HepG2 (cell line): ENCODE measurements at places on chromosomes 2 and 18. TPM values are rescaled to one million over a fixed set of nuclear protein-coding genes. Genes with fewer than 3 reads are reported as not detected.

Gene RAB17
- 68.0 and 70.0 TPM in 2 replicates for total RNA-seq

GRCh38 chr2:144975881-144976280, 456.0 kb upstream of the ZEB2 start:
- no peak for DNase-seq

DNA sequence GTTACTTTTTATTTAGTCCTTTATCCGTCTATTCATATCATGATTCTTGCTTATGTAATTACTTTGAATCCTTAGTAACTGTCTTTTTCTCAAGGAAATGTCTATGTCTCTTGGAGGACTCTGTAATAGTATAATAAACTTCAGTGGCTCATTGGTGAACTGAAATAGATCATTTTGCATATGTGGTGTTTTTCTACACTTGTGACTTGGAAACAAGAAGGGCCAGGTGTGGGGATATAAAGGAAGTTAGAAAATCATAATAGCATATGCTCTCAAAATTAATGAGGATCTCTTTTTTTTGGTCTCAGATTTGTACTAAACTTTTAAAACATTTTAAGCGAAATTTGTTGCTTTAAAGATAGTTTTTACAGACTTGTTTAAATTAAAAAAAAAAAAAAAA, 453.0 kb upstream of the CDH20 start:
- no peak for DNase-seq

Gene SOWAHC
- 22.5 and 24.7 TPM in 2 replicates for total RNA-seq

Gene MAP3K19
- not detected in 2 replicates for total RNA-seq
